ENCODE measurements at places on chromosomes 7 and 10.

GRCh38 chr7:158595068-158595467 lies 7.4 kb upstream of the PTPRN2 start:
- DNase-seq: peak; percentile 13

DNA sequence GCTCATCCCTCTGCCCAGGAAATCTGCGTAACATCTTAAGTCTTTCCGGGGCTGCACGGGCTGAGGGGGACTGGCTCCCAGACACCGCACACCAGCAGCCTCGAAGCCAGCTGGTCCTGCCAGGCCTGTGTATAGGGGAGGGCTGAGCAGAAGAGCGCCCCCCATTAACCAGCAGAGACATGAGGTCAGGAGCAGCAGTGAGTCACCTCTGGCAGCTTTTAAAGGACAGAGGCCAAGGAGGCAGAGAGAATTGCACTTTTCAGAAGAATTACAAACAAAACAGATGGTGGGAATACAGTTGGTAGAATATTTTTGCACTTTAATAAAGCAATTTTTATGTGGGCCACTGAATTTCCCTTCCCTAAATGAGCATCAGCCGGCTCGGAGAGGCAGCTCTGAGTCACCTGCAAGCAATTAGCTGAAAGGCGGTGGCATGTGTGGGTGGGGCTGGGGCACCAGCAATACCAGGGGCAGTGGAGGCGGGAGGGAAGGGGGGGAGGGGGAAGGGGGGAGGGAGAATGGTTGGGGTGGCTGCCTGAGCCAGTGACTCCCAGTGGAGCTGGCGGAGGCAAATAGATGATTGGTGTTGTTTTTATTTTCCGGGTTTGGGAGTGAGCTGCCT lies 39.1 kb downstream of the GOLGA7B start:
- DNase-seq: no peak

GRCh38 chr10:88383276-88383675 lies 199.8 kb downstream of the RNLS start:
- no peak for DNase-seq

DNA sequence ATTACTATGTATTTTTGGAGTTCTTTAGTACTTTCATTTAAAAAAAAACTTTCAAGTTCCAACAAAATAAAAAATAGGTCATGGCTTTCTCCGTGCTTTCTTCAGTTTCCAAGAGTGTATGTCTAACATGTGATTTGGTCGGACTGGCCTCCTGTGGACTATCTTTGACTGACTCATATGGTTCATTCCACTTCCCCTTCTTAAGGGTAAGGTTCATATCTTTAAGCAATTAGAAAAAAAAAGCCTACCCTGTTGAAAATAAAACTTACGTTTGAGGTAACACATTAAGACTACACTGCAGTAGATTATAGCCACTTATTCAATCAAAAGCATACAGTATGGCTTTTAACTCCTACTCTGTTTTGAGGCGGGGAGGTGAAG lies 112.8 kb upstream of the AHR start:
- DNase-seq: peak; percentile 9

GRCh38 chr7:38007096-38007495 lies 86.7 kb downstream of the EPDR1 start:
- no peak for DNase-seq

- no peak for DNase-seq
Observed at GRCh38 chr10:61931620-61932332, 30.3 kb downstream of the ARID5B start.

DNA sequence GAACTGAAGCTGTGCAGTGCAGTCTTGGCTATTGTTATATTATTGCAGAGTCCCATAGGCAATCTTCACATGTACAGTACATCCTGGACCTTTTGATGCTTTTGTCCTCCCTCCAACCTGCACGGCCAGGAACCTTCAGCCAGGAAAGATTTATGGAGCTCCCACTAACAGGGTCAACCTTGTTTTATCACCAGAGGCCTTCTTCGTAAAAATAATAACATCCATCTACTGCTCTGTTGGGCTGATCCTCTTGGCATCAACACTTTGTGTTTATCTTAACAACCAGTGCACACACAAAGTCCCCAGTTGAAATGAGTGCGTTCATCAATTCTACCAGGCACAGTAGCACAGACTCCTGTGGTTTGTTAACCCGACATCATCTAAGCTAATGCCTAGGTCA lies 72.4 kb downstream of the AGMO start:
- DNase-seq: peak; percentile 79

GRCh38 chr10:1432161-1432560 lies 305.2 kb downstream of the ADARB2 start:
- DNase-seq: no peak

DNA sequence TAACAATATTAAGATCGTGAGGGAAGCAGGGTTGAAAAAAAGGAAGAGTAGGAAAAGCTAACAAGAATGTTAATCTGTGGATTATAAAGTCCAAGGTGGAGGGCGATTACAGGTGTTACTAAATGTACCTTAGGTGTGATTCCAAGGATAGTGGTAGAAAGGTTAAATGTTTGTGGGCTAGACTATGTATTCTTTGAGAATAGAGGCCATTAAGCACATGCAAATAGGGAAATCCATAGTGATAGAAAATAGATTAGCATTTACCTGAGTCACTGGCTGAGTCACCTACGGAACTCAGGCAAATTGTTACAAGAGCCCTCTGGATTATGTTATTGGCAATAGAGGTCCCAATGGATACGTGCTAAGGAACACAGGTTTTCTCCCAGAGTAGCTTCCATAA lies 9.0 kb downstream of the MGAM2 start:
- DNase-seq: no peak

DNA sequence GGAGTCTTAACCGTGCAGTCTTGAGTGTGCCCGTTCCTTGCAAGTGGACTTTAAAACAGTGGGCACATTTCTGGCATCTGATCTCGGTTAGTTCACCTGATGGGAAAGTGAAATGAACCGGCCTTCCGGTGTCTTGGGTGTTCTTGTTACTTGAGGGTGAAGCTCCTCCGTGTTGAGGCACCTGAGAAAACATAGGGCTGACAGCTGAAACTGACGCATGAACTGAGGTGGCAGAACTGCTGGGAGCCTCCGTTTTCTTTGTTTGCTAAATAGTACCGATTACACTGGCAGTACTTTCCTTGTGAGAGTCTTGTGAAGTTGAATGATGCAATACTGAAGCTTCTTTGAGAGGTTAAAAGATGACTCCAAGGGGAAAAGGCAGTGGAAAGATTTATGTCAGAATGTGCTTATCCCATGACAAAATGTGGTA lies 62.8 kb upstream of the SAMD8 start:
- no peak for DNase-seq

DNA sequence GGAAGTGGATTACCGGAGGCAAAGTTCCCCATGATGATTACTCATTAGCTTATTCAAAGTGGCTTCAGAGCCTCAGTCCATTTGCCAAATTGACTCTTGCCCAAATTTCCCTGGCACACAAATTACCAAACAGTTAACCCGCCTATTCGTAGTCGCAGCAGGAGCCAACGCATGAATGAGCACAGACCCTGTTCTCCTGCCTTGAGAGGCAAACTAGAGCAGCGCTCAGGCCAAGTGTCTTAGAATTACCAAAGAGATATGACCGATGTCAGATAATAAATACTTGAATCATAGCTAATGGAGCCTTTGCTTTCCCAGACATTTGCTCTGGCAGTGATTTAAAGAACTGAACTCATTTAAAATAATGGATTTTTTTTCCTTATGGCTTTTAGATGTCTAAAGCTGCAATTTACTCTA lies 64.9 kb downstream of the CTTNBP2 start:
- peak; percentile 18 for DNase-seq

GRCh38 chr10:75430000-75430763 lies 1.2 kb upstream of the LRMDA start:
- no peak for DNase-seq

GRCh38 chr10:72595436-72595835 lies 30.4 kb downstream of the MICU1 start:
- DNase-seq: no peak

DNA sequence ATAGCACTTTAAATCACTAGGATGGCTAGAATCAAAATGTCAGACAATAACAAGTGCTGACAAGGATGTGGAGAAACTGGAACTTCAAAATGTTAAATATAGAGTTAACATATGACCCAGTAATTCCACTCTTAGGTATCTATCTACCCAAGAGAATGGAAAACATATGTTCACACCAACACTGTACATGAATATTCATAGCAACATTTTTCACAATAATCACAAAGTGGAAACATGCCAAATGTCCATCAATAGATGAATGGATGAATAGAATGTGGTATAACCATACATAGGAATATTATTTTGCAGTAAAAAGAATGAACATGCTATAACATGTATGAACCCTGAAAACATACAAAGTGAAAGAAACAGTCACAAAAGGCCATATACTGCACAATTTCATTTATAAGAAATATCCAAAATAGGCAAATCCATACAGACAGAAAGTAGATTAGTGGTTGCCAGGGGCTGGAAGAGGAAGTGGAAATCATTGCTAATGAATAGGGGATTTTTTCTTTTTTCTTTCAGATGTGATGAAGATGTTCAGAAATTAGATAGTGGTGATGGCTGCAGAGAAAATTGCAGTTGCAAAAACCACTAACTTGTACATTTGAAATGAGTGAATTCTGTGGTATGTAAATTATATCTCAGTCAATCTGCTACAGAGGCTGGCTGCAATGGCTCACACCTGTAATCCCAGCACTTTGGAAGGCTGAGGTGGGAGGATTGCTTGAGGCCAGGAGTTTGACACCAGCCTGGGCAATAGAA lies 93.0 kb downstream of the CPVL start:
- DNase-seq: no peak

DNA sequence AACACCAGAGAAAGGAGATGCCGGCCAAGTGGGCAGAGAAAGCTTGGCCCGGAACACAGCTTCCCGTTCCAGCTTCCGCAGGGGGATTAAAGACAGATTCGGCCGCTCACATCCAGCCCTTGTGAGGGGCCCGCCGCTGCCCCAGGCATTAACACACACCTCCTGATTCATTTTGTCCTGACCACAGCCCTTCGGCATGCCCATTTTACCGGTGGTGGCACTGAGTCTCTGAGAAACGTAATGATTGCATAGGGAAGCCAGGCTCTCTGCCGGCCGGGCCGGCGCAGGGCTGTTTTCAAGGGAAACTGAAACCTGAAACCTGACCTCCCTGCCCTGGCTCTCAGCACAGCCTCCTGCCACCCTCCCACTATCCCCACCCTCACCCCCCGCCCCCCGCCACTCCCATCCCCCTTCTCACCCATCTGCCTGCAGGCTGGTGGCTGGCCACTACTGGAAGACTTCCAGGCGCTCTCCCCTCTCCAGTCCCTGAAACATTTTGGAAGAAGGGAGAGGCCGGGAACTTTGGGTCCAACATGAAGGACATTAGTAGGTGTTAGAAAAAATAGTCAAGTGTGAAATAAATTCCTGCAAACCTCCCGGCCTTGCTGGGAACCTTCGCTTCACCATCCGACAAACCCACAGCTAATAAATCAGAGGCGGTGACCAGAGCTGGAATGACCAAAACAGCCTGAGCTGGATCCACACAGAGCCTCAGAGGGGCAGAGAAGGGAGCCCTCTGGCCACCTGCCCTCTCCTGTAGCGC lies 83.5 kb upstream of the CUX1 start:
- peak; percentile 64 for DNase-seq

- no peak for DNase-seq
Observed at GRCh38 chr7:42426163-42426562, 189.2 kb upstream of the GLI3 start.

DNA sequence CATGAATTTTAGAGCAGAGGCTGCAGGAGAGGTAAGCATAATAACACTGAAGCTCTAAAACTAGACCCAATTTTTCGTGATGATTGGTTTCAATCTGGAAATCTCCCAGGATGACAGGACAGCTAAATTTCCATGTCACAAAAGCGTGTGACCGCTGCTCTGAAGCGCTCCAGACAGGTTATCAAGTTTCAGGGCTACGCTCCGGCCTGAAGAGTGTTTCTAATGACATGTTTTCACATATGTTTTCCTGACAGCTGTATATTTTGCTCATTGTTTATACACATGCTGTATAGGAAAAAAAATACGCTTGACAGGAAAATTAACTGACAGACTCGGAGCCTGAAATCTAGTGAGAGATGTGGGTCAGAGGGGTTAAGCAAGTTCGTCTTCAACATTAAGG lies 219.8 kb upstream of the BMPER start:
- DNase-seq: no peak

DNA sequence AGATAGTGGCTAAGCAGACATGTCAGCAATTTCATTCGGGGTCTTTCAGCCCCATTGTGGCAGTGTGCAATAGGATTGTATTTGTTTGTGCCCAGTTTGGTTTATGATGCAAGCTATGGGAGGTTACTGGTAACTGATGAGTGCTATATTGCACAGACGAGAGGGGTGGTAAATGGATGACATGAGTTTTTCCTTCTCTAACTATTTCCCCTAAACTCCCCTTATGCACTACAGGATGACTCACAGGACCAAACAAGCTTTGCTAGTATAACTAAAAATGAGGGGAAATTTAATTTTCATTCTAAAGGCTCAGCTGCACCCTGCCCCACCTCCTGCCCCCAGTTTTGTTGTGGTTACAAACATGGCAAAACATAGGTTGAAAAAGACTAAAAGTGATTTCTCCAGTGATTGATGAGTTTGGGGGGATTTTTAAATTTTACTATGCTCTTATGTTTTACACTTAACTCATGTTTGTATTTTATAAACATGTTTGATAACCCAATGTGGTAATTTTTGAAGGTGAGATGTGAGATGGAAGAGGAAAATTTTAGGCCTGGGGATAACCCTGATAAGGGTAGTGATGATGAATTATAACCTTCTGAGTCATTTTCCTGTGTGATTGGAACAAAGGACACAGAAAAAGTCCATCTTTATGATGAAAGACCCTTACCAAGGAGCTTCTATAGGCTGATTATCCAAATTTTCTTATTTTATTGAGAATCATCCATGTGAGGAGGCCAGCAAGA lies 60.8 kb upstream of the NAMPT start:
- no peak for DNase-seq

GRCh38 chr7:51034521-51035264 lies 252.0 kb upstream of the GRB10 start:
- no peak for DNase-seq

DNA sequence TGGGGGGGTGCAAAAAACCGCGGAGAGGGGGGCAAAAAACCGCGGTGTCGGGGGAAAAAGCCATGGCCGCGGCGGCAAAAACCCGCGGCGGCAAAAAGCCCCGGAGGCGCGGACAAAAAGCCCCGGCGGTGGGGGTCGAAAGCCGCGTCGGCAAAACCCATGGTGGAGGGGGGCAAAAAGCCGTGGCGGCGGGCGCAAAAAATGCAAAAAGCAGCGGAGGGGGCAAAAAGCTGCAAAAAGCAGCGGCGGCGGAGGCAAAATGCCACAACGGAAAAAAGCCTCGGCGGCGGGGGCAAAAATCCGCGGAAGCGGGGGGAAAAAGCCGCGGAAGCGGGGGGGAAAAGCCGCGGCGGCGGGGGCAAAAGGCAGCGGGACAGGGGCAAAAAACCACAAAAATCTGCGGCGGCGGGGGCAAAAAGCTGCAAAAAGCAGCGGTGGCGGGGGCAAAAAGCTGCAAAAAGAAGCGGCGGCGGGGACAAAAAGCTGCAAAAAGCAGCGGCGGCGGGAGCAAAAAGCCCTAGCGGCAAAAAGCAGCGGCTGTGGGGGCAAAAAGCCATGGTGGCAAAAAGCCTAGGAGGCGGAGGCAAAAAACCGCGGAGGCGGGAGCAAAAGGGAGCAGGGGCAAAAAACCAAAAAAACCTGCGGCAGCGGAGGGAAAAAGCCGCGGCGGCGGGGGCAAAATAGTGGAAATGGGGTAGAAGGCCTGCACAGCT lies 418.9 kb downstream of the ZNF716 start:
- DNase-seq: no peak
